ENCODE measurements at places on chromosomes 16 and 17.

GRCh38 chr16:80303691-80304090, 237.1 kb upstream of the DYNLRB2 start:
- DNase-seq, result no peak

- DNase-seq, result no peak
Measured at GRCh38 chr16:69840975-69841374, 78.8 kb downstream of the WWP2 start.

DNA sequence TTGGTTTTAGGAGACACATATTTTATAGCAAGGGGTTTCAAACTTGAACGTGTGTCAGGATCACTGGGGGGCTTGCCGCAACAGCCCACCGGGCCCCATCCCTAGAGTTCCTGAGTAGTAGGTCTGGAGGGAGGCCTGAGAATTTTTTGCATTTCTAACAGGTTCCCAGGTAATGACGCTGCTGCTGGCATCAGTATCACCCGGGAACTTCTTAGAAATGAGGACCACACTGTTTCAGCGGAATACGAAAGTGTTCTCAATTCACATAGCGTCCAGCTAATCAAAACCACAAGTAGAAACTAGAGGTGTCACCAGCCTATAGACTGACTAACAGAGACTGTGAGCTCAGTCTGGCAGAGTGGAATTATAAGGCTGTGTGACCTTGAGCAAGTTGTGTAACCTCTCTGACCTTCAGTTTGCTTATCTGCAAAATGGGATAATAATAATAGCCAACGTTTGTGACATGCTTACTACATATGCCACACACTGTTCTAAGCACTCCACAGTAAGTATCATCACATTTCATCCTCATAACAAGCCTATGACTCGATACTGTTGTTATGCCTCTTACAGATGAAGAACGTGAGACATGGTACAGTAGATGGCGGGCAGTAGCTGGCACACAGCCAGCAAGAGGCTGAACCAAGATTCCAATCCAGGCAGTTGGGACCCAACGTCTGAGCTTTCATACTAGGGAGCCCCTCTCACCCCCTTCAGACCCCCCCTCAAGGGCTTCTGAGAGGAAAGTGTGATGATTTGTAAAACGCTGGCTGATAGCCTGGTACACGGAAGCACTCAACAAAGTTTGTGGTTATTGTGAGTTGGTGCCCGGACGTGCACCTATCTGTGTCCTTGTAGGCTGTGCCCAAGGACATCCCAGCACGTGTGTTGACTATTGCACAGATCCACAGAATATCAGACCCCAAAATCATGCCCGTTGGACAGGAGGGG, 4.6 kb upstream of the ICAM2 start:
- peak; percentile 17 for DNase-seq

GRCh38 chr17:50100480-50100883, 5.3 kb downstream of the PDK2 start:
- no peak for DNase-seq

- DNase-seq, result no peak
Measured at GRCh38 chr17:64336760-64337413, 53.8 kb downstream of the PECAM1 start.

- no peak for DNase-seq
Measured at GRCh38 chr16:78098595-78099270, 721 bp upstream of the WWOX start.

- DNase-seq, result no peak
Measured at GRCh38 chr16:55613613-55614335, 42.0 kb upstream of the SLC6A2 start.

DNA sequence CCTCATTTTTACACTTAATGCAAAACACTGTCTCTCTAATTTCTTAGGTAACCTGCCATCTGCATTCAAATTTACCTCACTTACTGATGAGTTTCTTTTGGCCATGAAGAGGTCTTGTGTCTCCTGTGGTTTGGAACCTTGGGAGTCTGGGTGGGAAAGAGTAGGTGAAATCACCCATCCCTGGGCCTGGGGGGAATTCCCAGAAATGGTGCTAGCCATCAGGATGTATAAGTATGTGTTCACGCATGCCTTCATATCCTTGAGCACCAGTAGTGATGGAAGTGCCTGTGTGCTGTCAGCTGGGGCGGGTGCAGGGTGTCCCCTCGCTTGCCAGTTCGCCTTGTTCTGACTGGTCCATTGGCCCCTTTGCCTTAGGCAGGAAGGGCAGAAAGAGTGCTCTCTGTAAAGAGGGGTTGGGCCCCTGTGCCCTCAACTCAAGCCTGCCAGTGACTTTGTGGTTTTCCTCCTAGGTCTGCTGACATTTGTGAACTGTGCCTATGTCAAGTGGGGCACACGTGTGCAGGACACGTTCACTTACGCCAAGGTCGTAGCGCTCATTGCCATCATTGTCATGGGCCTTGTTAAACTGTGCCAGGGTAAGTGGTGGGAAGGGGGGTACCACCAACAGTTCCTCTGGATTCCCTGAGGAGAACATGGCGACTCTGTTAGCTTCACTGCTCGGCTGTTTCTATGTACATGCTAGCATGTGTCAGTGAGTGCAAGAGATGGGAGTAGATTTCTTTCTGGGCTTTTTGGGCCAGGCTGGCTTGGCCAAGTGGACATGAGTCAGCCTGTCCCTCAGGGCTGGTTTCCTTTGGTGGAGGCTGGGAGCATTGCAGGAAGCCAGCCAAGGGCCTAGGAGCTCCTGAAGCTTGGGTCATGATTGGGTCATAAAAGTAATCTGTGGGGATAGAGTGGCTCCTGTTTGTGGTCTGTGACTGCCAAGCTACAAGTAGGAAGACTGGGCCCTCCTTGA, 23.2 kb downstream of the SLC7A6OS start:
- peak; percentile 94 for DNase-seq
